ENCODE measurements at places on chromosomes 3 and 15.

GRCh38 chr3:54047568-54047967 is 74.8 kb upstream of the CACNA2D3 start:
- no peak overlapping the region for H3K4me3 ChIP-seq
- no peak for DNase-seq
- no peak overlapping the region for H3K27ac ChIP-seq
- H3K4me1 ChIP-seq: no peaks in the 10 kb centered on the region
- no peaks in the 10 kb centered on the region for H3K27me3 ChIP-seq

GRCh38 chr3:124119056-124119716 is 127.3 kb upstream of the ROPN1 start:
- H3K27me3 ChIP-seq: no peaks in the 10 kb centered on the region
- DNase-seq: no peak
- H3K4me3 ChIP-seq: no peak overlapping the region

DNA sequence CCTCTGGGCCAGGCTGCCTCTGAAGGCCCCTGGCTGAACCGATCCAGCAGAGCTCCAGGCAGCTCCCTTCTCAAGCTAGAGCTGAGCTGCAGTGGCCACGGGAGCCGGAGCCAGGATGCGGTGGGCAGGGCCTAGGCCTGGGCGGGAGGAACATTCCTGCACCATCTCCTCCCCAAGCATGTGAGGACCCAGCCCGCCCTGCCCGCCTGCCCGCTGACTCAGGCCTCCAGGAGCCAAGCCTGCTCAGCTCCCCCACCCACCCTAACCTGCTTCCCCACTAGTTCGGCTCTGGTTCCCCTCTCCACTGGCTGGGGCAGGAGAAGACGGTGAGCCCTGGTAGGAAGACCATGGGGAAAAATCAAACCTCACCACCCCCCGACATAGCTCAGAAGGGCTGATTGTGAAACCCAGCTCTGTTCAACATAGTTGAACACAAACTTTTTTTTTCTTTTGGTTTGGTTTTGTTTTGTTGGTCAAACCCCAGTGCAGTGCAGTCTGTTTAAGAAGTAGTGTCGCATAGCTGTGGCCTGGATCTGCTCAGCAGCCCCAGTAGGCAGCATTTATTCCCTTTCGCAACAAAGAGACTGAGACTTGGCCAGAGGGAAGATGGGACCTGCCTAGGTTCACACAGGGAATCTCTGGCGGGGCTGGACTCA is 13.5 kb downstream of the SNX33 start:
- no peaks in the 10 kb centered on the region for H3K27me3 ChIP-seq
- peak; percentile 78 for DNase-seq
- H3K36me3 ChIP-seq: peaks cover 21% of the 10 kb centered on the region
- H3K4me3 ChIP-seq: peak overlapping the region; percentile 60
- peaks cover 76% of the 10 kb centered on the region for H3K4me1 ChIP-seq

- no peak overlapping the region for H3K4me3 ChIP-seq
- no peaks in the 10 kb centered on the region for H3K27me3 ChIP-seq
- DNase-seq: no peak
- no peak overlapping the region for H3K27ac ChIP-seq
- H3K4me1 ChIP-seq: no peaks in the 10 kb centered on the region
Observed at GRCh38 chr3:33577588-33577987, 137.4 kb upstream of the UBP1 start.

DNA sequence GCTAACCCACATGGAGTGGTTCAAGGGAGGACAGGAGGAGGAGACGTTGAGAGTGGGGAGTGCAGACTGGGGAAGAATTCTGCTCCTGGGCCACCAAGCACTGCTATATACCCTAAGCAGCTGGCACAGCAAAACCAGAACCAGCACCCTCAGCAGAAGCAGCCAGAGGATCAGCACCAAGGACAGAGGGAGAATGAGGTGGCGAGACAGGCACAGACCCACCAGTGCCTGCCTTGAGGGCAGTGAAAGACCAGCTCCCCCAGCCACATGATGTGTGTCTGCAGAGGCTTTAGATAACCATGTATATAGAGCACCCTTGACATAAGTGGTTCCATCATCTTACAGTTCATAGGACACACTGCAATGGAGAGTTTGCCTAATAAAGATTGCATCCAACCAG is 319.0 kb downstream of the GABRB3 start:
- H3K4me1 ChIP-seq: no peaks in the 10 kb centered on the region
- H3K4me3 ChIP-seq: no peak overlapping the region
- no peak overlapping the region for H3K27ac ChIP-seq
- H3K36me3 ChIP-seq: no peaks in the 10 kb centered on the region
- H3K27me3 ChIP-seq: no peaks in the 10 kb centered on the region

GRCh38 chr15:56199038-56199437 is 44.6 kb downstream of the RFX7 start:
- H3K36me3 ChIP-seq: no peaks in the 10 kb centered on the region
- no peak for DNase-seq
- H3K27me3 ChIP-seq: no peaks in the 10 kb centered on the region
- H3K27ac ChIP-seq: no peak overlapping the region
- no peak overlapping the region for H3K4me3 ChIP-seq
- H3K4me1 ChIP-seq: peaks cover 2% of the 10 kb centered on the region

Data from thoracic aorta (tissue), 2 donors.